ENCODE measurements at places on chromosomes 16 and 17.

DNA sequence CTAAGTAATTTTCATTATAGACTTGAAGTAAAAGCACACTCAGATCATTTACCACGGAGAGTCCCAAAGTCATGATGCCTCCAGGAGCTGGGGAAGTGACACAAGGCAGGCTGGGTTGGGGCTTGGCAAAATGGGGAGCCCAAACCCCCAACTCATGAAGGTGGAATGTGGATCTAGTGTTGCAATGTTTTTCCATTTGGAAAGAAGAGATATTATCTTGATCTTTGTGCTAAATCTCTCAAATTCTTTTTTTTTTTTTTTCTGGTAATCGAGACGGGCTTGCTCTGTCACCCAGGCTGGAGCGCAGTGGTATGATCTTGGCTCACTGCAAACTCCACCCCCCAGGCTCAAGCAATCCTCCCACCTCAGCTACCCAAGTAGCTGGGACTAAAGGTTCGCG lies 7.5 kb upstream of the KCNG4 start:
- DNase-seq: no peak

- DNase-seq: no peak
Measured at GRCh38 chr17:38920374-38921291, 4.8 kb upstream of the LASP1NB start.

GRCh38 chr17:19978209-19978802 lies 678 bp upstream of the AKAP10 start:
- no peak for DNase-seq

DNA sequence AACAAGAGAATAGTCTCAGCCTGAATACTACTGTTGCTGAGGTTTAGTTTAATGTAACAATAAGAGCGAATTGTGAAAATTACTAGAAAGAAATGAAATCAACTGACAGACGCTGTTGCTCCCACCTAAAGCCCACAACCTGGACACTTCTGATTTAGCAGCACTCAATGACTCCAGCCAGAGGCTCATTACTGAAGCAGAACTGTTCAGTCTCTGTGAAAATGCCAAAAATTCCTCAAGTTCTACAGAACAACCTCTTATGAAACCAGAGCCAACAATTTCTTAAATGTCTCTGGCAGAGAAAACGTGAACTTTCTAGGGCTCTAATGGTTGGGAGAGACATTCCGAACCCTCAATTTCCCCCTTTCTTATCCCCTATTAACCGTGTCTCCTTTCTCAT lies 9.9 kb downstream of the PSME3IP1 start:
- no peak for DNase-seq

DNA sequence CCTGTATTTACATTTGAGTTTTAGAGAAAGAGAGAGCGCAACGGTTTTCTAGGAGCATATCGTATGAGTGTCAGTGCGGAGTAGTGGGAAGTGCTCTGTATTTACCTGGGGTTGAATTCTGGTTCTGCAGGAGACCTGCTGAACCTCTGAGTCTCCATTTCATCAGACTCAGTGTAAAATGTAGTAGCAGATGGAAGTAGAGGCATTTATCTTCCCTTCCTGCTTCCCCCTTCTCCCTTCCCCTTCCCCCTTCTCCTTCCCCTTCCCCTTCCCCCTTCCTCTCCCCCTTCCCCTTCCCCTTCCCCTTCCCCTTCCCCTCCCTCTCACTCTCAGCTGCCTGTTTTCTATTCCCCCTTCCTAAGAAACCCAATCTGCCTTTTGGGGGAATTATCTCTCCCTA lies 426.9 kb downstream of the NPIPA7 start:
- no peak for DNase-seq
